ENCODE measurements at places on chromosomes 5 and 9. TPM values are rescaled to one million over a fixed set of nuclear protein-coding genes. Genes with fewer than 3 reads are reported as not detected.

BAAT gene
- total RNA-seq = 0.08 TPM

C9orf50 gene
- not detected for total RNA-seq

SLCO6A1 gene
- total RNA-seq = not detected

SPATA24 gene
- total RNA-seq = 3.7 TPM

DAPK1 gene
- total RNA-seq = 5.4 TPM

GRCh38 chr9:92642564-92642963 lies 27.4 kb downstream of the IPPK start:
- ATAC-seq = no peak

DNA sequence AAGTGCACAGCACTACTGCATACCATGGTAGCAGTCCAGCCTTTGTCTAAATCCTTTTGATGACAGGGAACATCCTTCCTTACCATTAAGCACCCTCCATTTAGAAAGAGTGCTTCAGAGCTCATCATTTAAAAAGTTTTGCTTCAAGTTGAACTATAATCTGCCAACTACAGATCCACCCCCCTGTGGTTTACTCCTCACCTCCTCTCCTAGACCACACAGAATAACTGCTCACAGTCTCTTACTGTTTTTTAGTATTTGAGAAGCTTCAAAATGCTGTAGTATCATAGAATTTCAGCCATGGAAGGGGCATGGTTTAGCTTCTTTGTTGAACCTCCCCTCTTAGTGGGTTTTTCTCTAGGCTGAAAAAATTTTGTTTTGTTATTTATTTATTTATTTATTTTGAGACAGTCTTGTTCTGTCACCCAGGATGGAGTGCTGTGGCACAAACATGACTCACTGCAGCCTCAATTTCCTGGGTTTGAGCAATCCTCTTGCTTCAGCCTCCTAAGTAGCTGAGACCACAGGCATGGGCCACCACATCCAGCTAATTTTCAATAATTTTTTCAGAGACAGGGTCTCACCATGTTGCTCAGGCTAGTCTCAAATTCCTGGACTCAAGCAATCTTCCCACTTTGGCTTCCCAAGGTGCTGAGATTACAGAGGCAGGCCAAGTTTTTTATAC lies 384.3 kb upstream of the RFX3 start:
- no peak for ATAC-seq

GRCh38 chr5:31476738-31477141 lies 55.2 kb downstream of the DROSHA start:
- ATAC-seq = no peak

GRCh38 chr9:131968632-131969031 lies 111.0 kb downstream of the MED27 start:
- ATAC-seq = no peak

- no peak for ATAC-seq
These were observed 114.8 kb upstream of the COL5A1 start for GRCh38 chr9:134526584-134527477.

DNA sequence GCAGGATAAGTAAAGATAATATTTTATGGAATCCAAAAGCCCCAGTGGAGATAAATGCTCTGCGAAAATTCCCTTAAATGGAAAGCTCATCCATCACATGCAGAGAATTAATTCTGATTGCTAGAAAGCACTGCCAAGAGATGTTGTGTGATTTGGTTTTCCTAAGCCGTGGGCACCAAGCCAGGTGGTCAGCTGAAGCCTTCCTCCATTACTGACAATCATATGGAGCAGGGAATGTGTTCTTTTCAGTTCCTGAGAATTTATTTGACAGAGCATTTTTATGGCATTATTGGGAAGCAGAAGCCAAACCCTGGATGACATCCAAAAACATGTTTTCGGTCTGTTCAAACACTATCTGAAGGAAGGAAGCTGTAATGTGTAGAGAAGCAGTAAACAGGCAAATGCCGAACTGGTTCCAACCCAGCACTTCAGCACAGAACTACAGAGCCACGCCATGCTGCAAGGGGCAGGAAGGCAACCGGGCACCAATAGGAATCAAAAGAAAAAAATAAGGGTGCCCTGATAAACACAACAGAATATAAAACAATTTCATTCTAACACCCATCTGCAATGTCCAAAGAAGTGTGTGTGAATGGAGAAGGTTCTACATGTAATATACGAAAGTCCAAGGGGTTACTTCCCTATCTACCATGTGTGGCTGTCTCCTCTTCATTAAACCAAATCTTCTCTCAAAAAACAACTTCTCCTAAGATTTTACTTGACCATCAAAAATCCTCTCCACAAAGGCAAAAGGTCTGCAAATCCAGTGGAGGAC lies 12.3 kb downstream of the ARSB start:
- ATAC-seq = no peak

DNA sequence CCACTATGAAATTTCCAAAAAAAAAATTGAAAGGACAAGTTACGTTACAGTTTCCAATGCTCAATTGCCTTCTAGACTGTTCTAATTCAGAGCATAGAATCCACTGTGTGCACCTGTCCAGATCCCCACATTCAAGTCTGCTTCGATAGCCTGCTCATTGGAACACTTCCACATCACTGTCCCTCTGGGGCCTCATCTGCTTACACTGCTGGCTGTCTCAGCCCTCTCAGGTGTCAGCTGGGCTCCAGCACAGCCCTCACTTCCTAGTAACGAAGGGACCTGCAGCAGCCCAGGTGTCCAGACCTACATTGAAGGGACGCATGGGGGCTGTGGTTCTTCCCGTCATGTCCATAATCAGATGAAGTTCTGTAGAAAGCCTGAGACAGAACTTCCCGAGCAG lies 94.3 kb upstream of the EMB start:
- ATAC-seq = no peak

DNA sequence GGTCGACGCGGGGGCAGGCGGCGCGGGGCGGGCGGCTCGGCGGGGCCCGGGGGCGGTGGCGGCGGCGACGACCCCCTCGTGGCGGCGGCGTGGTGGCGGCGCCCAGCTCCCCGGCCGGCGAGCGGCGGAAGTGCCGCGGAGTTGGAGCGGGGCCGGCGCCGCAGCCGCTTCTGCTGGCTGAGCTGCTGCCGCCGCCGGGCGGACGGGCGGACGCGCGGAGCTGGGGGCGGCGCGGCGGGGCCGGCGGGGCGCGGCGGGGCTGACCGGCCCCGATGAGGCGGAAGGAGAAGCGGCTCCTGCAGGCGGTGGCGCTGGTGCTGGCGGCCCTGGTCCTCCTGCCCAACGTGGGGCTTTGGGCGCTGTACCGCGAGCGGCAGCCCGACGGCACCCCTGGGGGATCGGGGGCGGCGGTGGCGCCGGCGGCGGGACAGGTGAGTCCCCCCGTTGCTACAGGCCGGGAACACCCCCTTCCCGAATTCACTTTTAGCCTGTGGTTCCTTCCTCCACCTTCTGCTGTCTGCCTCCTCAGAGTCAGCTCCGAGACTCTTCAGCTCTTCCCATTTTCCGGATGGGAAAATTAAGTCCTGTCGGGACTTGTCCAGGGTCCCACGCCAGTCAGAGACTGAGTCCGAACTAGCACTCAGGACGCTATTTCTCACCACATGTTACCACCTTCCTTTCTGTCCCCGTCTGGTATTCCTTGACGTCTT lies at the start of gene GALNT10:
GALNT10 (plus strand) TSS at position 139 of the 710 bp plus-strand sequence; CDS start at position 273, 134 bp downstream.
- peak; percentile 61 for ATAC-seq

GRCh38 chr5:66517351-66517750 lies 78.8 kb upstream of the MAST4 start:
- no peak for ATAC-seq

GRCh38 chr5:142548739-142549275 lies 137.1 kb downstream of the FGF1 start:
- ATAC-seq = peak; percentile 95

GRCh38 chr5:88846434-88846833 lies 36.5 kb downstream of the MEF2C start:
- no peak for ATAC-seq

Measured in esophagus mucosa (tissue), 1 donor.